ENCODE measurements at places on chromosomes 4 and X.

- DNase-seq = no peak
These were observed 348.5 kb upstream of the FTHL17 start for GRCh38 chrX:31420302-31420701.

DNA sequence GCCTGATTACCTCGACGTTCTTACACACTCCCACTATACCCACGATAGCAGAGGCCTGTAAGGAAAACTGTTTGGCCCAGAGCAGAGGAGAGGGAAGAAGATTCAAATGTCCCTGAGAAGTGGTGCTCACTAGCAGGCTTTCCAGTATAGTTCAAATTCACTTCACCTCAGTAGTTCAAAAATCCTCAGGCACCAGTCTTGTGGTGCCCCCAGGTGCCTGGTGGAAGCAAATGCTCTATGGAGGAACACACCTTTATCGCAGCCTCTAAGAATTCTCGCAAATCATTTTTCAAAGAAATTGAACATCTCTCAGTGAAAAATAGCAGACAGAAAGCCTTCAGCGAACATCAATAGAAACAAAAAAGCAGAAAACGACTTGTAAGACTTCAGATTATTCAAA is 12.2 kb upstream of the MTMR1 start:
- no peak for DNase-seq

DNA sequence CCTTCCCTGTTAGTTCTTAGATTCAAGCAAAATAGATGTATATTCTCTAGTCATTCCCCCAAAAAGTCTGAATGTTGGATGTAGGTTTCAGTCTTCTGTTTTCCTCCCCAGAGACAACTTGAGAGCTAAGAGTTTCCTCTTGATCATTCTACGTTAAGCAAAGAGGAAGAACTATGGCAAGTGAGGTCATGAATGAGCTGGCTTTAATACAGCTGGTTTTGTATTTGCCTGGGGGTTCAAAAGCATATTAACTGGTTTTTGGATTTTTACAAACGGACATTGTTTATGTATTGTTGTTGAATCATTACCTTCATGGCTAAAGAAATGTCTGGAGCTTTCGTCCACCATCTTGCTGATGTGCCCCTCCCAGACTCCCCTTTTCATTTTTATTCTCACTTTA is 916.7 kb upstream of the POU3F4 start:
- no peak for DNase-seq

- no peak for DNase-seq
These were observed 23.1 kb downstream of the CT47C1 start for GRCh38 chrX:119095936-119096335.

DNA sequence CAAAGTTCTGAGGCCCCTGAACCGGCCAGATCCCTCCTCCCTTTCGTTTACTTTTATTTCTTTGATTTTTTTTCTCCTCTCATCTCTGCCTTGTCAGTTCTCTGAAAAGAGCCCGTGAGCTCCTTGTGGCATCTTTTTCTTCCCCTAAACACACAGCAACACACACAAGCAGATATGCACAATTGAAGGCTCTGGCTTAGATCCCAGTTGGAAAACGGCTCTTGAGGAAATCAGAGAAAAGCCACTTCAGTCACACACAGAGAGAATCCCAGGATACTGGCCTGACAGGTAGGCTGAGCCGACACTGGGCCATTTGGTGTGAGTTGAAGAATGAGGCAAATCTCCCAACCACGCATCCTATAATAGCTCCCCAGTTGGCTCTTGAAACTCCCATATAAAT is 12.9 kb downstream of the DIPK2B start:
- no peak for DNase-seq

- no peak for DNase-seq
These were observed 106.4 kb downstream of the DHX15 start for GRCh38 chr4:24477919-24478318.

DNA sequence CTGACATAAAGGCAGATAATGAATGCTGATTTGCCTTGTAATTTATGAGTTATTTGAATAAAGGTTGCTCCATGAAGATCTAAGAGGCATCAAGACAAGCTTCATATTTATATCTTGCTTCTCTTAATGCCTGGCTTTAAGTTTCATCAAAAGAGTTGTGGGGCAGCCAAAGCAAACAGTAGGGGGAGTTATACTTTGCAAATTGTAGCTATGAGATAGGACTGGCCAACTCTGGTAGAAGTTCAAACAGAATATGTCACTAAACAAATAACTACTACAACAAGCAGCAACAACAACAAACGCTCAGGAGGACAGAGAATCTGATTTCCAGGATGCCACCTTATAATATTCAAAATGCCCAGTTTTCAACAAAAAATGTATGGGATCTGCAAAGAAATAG is 69.1 kb upstream of the PLAC1 start:
- no peak for DNase-seq

DNA sequence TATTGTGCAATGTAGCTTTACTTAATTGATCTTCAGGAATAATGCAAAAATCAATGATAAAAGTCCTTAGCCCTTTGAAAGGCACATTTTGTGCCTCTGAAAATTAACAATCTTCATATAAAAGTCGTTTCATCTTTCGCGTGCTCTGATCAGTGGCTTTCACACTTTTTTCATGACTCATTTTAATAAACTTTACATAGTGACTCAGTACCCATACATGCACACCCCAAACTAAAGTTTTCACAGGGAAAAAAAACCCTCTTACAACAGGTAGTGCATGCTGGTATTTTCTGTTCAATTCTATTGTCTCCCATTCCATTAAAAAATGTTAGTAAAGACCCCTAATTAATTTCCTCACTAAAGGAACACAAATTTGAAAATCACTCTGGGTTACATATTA is 21.5 kb downstream of the RWDD4 start:
- no peak for DNase-seq

DNA sequence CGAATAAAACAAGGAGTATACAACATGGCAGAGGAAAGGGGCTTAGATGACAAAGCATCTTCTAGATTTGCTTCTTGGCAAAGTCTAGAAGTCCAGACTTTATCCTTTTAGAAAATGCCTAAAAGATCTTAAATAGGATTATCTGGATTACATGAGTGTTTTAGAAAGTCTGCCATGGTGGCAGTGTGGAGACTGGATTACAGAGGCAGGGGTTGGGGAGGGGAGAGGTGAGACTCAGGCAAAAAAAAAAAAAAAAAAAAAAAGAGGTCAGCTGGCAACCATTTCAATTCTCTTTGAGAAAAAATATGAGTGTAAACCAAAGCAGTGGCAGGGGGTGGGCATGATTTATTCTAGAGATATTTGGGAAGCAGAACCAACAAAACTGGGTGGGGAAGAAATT is 17.4 kb downstream of the ZNF827 start:
- no peak for DNase-seq

DNA sequence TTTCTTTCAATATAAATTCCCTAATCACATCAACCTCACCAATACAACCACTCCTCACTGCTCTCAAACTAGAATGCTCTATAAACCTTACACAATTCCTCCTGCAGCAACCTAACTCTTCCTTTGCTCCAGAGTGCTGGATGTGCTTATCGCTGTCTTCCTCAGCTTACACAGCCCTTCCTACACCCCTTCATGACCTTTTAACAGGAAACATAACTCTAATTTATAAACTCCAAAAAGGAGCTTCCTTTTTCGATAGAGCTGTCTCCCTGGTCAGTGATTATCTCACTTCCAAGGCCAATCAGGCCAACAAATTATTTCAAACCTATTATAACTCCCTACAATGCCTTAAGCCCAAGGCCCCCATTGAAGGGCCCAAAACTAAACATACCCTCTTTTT is 78.8 kb downstream of the COQ2 start:
- DNase-seq = no peak

DNA sequence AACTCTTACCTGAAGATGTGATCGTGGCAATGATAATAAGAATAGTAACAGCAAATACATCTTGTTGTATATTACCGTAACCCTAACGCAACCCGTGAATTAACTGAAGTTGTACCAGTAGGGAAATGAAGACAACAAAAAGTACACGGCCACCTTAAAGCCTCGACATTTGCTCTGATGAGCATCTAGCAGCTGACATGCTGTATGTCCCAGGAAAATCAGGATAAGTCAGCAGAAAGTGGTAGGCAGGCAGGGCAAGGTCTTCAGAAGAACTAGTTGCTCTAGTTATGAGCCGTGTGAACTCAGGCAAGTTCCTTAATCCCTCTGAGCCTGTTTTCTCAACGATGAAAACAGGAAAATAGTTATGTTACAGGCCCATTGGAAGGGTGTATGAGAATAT is 7.7 kb upstream of the ASB5 start:
- no peak for DNase-seq

DNA sequence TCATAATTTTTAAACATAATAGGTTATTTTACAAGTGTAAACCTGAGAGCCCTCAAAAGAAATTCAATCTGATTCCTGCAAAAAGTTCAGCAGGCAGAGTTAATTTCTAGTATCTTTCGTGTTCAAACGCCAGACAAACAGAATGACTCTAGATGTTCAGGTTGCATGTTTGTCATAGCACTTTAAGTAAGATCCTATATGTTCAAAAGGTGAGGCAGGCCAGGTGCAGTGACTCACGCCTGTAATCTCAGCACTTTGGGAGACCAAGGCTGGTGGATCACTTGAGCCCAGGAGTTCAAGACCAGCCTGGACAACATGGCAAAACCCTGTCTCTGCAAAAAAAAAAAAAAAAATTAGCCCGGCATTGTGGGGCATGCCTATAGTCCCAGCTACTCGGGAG is 1.1 kb upstream of the RASSF6 start:
- no peak for DNase-seq

DNA sequence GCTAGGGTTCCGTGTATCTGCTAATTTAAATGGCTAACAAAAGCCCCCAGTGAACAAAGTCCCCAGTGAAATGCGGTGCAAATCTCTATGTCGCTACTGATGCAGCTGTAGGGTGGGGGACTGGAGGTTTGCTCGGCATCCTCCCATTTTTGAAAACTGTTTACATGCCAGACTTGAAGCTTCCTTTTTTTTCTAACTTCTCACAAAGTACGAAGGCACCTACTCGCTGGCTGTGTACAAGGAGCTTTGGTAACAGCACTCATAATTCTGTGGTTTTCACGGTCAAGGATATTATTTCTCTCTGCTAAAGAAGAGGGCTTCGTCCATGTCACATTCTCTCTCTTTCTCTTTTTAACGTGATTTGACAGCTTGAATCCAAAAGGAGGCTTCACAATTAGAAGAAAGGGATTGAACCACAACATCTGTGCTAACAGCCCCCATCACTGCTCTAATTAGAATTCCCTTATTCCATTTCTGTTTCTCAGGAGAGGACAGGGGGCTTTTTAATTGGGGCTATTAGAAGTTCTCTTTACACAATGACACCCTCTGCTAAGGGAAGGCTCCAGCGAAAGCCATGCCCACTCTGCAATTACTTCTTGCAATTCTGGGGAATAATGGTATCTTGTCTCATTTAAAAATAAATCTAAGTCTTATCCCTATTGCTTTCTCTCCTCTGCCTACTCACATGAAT is 46.7 kb downstream of the TMEM156 start:
- DNase-seq = no peak

- no peak for DNase-seq
These were observed 142.3 kb upstream of the SLIT2 start for GRCh38 chr4:20109391-20109790.

GRCh38 chr4:102638621-102639020 is 122.1 kb downstream of the MANBA start:
- DNase-seq = no peak

DNA sequence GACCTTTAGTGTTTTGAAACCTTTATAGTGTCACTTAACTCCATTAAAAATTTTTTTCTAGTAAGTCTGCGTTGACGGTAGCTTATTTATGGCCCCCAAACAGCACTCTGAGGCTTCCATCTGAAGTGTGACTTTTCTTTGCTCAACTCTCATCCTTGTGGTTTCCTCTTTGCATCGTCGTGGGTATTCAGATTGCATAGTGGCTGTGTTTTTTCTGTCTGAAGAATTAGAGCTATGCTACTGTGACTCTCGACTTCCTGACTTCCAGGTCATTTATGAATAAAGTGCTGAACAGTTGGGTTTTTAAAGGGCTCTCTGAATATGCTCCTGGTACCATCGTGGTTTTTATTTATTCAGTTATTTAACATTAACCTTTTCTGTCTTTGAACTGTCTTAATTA is 44.9 kb downstream of the JADE1 start:
- no peak for DNase-seq

DNA sequence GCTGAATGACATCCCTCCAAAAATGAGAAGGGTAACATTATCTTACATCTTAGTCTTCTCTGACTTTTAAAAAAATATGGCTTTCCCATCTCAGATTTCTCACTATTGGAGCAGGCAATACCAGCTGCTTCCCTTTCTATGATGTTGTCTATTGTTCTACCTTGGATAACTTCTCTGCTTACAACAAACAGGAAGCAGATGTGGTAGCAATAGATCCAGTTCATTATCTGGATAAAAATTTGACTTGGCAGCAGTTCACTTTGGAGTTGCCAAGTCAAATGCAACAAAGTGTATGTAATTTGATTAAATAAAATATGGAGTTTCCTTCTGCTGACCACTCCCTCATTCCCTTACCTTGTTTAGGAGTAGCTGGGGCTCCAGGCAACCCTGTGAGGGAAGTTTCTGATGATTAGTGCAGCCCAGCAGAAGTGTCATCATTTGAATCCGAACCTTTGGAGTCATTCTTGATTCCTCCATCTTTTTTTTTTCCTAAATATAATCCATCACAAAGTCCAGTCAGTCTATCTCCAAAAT is 72.0 kb upstream of the GPRIN3 start:
- DNase-seq = peak; percentile 33

DNA sequence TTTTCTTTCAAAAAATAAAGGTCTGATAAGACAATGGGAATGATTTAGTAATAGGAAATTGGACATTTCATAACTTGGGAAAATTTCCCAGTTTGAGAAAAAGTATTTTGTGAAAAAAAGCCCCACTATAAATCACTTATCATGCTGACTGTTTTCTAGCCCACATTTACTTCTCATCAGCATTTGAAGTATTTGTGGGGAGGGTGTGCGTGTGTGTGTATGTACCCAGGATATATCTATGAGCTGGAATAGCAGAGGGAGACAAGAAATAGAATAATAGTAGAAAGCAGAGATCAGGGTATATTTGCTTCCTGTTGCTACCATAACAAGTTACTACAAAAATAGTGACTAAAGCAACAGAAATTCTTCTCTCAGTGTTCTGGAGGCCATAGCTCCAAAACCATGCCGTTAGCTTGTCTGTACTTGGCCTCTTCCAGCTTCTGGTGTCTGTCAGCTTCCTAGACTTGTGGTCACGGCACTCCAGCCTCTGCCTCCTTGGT is 139.8 kb downstream of the PTTG2 start:
- no peak for DNase-seq

DNA sequence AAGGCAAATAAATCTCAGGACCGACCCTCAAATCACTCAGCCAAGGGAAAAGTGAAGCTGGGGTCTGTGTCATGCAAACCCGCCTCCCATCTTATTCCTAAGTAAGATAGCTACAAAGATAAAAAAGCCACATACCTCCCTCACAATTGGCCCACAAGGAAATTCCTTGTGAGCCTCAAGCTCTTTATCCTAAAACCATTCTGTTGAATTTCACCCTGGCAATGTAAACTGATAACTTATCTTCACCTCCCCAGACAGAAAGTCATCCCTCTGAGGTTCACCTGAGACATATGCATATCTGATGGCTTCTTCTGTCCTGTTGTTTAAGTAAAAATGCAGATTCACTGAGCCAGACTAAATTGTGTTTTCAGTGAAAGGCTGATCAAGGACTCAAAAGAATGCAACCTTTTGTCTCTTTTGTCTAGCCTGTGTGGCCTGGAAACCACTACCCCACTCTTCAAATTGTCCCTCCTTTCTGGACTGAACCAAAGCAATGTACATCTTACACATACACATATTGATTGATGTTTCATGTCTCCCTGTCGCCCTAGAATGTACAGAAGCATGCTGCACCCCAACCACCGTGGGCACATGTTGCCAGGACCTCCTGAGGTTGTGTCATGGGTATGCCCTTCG is 91.3 kb downstream of the MFAP3L start:
- no peak for DNase-seq

GRCh38 chr4:26524011-26524410 is 33.7 kb upstream of the CCKAR start:
- DNase-seq = no peak
